BJ (cell line): ENCODE measurements at places on chromosomes 5 and 9. TPM values are rescaled to one million over a fixed set of nuclear protein-coding genes. Genes with fewer than 3 reads are reported as not detected.

GRCh38 chr5:8958602-8959001 lies 587.3 kb downstream of the SEMA5A start:
- no peak for DNase-seq

Gene ACSL6
- not detected in 2 replicates for polyA plus RNA-seq

DNA sequence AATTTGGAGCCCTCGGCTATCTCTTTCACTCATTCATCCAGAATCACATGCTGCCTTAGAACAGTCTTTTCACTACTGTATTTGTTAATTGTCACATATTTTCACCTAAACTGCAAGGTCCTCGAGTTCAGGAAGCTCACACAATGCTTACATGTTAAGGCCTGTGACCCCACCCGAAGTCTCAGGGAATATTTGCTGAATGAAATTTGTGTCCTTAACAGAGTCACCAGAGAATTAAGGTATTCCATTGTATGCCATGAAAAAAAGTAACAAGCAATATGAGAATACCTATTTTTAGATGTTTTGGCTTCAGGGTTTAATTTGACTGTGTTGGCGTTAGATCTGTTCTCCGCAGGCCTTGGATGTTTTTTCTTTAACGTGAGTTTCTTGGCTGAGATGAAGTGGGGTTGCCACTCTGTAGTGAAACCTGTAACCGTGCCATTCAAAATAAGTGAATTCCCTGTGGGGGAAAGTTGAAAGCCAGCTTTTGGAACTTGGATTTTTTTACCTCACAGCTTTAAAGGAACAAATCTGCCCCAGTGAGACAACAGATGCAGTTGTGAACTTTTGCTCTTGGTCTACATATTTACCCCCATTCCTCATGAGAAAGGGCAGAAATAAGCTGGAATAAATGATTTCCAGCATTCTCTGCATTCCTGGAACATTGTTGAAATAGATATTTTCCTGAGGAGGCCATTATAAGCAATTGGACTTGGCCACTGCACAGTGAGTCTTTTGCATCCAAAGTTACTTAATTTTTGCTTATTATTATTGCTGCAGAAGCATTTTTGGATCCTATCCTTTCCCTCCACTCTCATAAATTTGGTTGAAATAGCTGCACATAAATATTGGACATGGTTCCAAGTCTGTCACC lies 35.9 kb upstream of the FBP1 start:
- peak; percentile 93 for DNase-seq

GRCh38 chr9:21788752-21789151 lies 13.7 kb upstream of the MTAP start:
- DNase-seq: no peak

Gene ZSWIM6
- polyA plus RNA-seq: 11.1 and 11.8 TPM in 2 replicates

DNA sequence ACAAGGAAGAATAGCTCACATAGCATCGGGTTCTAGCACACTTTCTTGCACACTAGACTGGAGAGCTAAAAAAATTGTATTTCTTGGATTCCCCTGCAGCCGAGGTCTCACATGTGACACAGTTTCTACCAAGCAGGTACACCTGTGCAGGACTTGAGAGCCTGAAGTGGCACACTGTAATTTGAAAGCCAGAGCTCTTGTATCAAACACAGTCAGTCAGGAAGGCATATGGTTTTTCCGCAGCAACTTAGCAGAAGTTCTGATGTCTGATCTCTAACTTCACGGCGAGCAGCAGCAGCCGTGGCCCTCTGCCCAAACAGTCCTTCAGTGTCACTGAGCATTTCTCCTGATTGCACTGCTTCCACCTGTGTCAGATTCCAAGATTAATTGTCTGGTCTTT lies 25.5 kb downstream of the TMEM245 start:
- no peak for DNase-seq

- no peak for DNase-seq
Measured at GRCh38 chr5:138336952-138337684, 948 bp upstream of the FAM53C start.

- DNase-seq: no peak
Measured at GRCh38 chr5:134582941-134583340, 49.7 kb downstream of the SAR1B start.

- no peak for DNase-seq
Measured at GRCh38 chr9:36415822-36416525, 15.9 kb upstream of the RNF38 start.

GRCh38 chr5:158026304-158027031 lies 167.5 kb upstream of the CLINT1 start:
- peak; percentile 16 for DNase-seq

DNA sequence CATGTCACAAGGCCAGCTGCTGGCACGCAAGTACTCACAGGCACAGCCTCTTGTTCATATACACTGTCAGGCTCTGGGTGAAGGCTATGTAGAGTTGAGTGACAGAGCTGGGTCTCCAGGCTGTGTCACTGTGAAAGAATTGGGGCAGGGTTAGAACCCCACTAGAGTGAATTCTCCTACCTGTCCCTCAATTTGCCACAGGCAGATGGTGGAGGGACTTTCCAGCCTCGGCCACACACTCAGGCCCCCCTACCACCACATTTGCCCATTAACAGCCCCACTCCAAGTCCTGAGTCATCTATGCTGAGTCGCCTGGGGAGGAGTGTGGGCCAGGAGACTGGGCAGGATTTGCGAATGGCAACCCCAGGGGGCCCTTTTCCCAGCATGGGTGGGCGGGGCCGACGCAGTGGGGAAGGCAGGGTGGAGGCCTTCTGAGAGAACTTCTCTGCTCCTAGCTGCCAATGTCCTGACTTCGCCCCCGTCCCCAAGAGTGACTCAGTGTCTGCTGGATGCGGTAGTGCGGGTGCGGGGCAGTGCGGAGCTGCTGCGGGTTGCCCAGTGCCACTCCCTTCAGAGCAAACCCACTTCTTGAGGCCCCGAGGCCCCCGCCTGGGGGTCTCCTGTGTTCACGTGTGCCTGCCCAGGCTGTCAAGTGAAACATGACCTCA lies 50.3 kb upstream of the PSD2 start:
- peak; percentile 41 for DNase-seq

GRCh38 chr5:141236516-141237313 lies 8.5 kb upstream of the PCDHB15 start:
- no peak for DNase-seq

- DNase-seq: no peak
Measured at GRCh38 chr9:14441976-14442651, 128.2 kb upstream of the NFIB start.

GRCh38 chr5:55925181-55925580 lies 69.6 kb downstream of the IL6ST start:
- no peak for DNase-seq

DNA sequence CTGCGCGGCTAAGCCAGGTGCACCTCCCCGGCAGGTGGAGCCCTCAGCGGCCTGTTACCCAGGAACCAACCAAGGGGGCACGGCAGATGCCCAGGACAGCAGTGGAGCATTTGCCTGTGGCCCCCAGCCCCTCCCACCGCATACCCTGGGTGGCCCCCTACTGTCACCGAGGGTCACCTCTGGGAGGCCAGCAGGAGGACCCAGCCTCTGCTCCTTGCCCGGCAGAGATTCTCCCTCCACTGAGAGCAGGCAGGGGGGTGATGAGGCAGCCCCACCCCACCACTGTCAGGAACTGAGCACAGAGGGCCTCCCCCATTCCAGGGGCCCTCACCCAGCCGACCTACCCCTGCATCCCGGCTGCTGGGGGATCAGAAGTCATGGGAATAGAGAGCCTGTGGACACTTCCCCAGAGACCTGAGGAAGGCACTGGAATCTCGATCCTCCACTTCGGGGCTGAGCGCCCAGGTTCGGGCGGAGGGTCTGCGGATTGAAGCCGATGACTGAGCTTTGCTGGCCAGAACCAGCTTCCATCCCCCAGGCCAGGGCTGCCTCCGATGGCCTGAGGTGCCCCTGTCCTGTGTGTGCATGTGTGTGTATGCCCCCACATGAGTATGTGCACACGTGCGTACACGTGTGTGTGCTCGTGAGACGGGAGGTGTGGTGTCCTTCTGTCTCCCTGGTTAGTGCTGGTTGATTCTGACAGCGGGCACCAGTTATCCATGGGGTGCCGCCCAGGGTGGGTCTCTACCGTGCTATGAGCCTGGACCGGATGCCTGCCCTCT lies at the start of gene QRFP:
Gene QRFP (minus strand): TSS at position 580 of the 782 bp plus-strand sequence. CDS start 2,974 bp downstream, outside the sequence.
- DNase-seq: no peak

DNA sequence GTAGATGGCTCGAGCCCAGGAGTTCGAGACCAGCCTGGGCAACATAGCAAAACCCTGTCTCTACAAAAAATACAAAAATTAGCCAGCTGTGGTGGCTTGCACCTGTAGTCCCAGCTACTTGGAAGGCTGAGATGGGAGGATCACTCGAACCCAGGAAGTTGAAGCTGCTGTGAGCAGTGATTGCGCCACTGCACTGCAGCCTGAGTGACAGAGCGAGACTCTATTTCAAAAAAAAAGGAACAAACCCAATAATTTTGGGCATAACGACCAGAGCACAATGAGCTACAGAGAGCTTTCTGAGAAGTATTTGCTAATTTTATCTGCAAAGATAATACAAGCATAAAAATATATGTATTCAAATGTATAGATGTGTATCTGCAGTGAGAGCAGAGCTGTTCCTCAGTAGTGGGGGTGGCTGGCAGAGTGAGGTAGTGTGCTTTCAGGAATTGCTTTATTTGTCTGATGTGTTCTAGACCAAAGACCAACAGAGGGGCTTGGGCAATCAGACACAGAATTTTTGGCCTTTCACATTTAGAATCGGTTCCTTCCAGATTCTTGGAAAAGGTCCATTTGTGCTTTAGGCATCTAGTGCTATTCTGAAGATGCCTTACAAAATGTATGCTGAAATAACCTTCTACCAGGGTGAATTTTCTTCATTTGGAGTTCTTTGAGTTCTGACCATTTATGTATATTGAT lies 5.2 kb downstream of the DOCK8 start:
- no peak for DNase-seq

DNA sequence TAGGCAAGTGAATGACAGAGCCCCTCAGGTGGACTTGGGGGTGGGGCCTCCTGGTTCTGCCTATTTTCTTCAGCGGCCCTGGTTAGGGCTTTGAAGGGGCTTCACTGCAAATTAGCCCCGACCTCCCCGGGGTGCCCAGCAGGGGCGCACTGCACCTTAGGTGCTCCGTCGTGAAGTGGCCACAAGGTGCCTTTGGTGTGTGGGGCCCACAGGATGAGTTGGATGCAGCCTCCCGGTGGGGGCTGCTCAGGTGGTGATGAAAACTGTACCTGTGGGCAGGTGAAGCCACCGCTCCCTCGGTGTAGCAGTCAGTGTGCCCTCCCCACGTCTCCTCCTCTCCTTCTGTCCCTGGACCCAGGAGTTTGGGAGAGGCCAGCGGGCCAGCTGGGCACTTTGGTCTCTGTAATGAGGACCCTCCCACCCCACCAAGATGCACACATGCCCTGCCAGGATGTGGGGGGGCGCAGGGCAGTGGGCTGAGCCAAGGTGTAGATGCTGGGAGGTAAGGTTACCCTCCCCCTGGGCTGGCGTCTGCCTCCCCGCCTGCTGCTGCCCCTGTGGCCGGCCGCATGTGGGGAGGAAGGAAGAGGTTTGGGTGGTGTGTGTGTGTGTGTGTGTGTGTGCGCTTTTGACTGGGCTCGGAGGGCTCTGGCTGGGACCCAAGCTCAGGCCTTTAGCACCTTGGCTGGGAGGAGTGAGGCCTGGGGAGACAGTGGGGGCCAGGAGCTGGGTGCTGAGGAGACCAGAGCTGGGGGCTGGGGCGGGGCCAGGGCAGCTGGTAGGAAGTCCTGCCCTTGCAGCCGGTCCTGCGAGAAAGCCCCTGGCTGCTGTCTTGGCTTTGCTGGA lies 55.6 kb downstream of the RXRA start:
- DNase-seq: no peak

- DNase-seq: no peak
Measured at GRCh38 chr9:137955224-137955570, 77.6 kb downstream of the CACNA1B start.

DNA sequence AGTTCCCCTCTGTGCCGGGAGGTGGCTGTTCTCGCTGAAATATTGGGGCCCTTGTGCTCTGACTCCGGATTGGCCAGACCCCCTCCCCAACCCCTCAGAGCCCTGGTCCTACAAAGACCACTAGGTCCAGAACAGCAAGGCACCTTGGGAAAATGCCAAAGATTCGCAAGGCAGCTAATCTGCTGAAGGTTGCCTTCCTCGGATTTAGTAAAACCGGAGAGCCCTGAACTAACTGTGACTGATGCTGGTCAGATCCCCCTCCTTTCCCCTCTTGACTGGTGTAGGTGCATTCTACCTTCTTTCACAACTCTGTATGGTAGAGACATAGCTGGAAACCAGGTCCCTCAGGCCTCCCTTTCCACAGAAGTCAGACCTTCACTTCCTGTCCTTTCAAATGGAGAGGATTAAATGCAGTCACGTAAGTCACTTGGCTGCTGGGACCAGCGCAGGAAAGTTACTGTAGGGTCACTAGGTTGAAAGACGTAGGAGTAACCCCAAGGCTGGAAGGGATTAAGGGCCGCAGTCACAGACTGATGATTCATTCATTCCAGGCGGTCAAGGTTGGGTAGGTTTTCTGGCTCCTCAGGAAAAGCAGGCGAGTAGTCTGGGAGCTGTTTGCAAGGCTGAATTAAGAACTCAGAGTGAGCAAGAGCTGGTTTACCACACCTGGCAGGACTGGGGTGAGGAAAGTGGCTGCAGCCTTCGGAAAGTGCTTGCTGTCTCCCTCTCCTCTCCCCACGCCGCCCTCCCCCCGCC lies 5.3 kb downstream of the BARX1 start:
- no peak for DNase-seq

- DNase-seq: no peak
Measured at GRCh38 chr9:32411753-32412152, 27.3 kb downstream of the ACO1 start.

Gene NR2F1-AS1
- polyA plus RNA-seq: 13.7 and 27.3 TPM in 2 replicates

DNA sequence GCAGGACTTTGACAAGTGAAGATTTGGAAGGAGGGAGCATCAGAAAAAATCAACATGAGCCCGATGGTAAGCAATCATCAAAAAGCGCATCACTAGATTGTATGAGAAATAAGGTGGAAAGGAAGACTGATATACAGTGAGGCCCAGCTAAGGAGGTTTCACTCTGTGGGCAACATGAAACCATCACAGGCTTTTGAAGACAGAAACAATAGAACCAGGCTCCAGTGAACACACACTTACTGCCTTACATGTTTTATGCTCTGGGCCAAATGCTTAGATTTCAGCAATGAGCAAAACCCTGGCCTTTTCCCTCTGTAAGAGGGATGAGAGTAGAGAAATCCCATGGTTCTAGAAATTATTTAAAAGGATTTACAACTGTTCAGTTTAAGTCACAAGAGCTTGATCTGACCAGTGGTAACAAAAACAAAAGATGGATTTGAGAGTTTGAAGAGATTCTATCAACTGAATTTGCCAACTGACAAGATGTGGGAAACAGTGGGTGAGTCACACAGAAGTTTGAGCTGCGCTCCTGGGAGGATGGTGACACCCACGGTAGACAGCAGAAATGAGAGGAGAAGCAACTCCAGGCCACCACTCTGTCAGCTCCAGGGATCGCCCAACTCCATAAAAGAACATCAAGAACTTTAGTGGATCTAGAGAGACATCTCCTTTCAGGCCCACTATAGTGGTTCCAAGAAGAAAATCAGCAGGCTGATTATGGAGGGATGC lies 261.8 kb downstream of the MCTP1 start:
- DNase-seq: no peak

GRCh38 chr9:125238127-125238914 lies 2.8 kb downstream of the HSPA5 start:
- DNase-seq: no peak

DNA sequence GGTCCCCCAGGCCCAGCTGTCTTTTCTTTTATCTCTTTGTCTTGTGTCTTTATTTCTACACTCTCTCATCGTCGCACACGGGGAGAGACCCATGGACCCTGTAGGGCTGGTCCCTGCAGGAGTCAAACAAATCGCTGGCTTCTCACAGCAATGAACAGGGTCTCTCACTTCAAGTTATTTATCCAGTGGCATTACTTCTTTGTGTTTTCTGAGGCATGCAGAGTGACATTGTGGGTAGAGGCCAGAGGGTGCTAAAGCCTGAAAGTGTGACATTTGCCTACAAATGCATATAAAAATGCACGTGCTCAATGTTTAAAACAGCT lies 127.6 kb downstream of the ST8SIA4 start:
- no peak for DNase-seq

Gene SLC22A4
- polyA plus RNA-seq: 18.0 and 19.3 TPM in 2 replicates
